ENCODE measurements at places on chromosomes 4 and X.

DNA sequence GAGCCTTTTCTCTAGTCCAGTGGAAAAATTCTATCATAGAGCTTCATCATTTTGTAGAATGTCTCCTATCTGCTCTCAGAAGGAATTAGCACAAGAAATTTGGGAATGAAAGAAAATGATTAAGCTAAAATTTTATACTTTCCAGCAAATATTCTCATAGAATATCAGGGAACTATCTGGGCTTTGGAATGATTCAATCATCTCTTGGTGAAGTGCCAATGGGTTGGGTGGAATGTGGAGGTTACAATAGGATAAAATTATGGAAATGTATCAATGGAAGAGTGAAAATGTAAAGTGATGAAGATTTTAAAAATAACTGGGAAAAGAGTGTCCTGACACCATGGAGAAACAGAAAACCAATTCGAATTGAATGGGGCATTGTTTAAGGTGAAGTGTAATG, 119.0 kb upstream of the MID1 start:
- DNase-seq = no peak

DNA sequence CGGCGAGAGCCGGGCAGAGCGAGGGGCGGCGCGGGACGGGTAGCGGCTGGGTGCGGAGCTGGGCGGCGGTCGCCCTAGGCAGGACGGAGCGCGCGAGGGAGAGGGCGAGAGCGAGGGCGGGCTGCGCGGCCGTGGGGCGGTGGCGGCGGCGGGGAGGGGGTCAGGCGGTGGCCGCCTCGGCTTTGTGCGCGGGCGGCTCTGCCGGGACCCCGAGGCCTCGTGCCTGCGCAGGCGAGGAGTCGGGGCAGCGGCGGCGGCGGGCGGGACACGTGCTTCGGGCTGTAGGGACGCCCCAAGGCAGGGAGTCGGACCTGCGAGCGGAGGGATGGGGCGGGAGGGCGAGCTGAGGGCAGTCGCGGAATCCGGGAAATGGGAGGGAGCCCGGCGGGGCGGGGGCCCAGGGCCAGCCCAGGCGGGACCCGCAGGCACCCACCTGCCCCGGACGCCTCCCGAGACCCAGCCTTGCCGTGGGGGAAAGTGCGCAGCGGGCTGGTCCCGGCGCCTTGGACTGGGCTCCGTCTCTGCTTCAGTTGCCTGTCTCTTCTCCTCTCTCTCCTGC, 465 bp downstream of the BMPR1B start:
- no peak for DNase-seq

DNA sequence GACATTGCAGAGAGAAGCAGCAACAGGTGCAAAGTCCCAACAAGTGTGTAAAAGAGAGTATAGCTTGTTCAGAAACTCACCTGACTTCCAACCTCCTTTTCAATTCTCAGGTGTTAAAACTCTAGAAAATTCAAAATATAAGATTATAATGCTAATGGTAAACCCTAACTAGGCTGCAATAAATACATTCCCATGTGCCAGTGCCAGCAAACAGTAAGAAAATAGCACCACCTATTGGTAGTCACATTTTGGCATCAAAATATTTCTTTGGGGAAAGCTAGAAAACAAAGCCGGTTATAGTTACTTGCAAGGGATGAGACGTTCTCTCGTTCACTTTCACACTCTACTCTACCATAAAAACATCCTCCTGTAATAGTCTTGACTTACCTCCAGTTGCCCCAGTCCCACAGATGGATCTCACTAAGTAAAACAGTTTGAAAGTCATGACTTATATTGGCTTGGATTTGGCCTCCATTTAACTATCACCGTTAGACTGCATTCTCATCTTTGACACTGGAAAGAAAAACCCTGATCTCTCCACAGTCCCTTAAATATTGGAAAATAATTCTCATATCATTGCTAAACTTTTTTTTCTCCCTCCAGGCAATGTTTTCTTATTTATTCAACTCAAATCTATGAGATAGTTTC, 9.6 kb downstream of the BMP3 start:
- DNase-seq = peak; percentile 55

GRCh38 chrX:137575596-137576255, 9.8 kb downstream of the ZIC3 start:
- DNase-seq = no peak

GRCh38 chr4:48543796-48544195, 53.7 kb downstream of the ZAR1 start:
- DNase-seq = no peak

GRCh38 chr4:125321709-125322365, 7.1 kb downstream of the FAT4 start:
- no peak for DNase-seq

DNA sequence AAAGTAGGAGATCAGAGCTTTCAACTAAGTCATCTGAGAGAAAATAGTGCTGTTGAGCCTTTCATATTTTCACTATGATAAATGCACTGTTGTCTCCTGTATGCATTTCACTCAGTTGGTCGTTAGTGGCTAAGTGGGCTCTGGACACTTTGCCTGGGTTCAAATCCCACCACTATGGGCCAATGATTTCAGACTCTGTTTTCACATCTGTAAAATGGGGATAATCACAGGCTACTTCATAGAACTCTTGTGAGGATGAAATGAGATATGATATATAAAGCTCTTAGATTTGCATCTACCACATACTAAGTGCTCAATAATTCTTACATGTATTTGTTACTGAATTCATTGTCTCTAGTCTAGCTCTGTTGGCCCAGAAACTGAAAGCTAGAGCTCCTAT, 16.8 kb downstream of the LNX1 start:
- DNase-seq = no peak

GRCh38 chrX:20285511-20285910, 18.8 kb upstream of the RPS6KA3 start:
- DNase-seq = no peak

DNA sequence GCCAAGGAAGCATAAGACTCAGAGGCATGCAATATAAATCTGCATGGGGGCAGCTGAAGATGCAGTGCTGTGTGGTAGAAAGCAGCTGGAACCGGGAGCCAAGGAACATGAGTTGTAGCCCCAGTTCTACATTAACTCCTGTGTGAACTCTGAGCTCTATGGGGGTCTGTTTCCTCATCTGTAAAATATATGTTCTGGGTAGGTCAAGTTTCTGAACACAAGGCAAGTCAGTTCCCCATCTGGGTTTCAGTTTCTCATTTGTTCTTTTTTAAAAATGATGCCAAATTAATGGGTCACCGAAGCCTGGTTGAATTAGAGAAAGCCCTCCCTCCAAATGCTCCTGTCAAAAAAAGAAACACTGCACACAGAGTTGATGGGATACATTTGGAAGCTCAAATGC, 24.0 kb downstream of the UNC5C start:
- no peak for DNase-seq

- no peak for DNase-seq
These were observed 88.4 kb upstream of the TET2 start for GRCh38 chr4:105058177-105058812.

DNA sequence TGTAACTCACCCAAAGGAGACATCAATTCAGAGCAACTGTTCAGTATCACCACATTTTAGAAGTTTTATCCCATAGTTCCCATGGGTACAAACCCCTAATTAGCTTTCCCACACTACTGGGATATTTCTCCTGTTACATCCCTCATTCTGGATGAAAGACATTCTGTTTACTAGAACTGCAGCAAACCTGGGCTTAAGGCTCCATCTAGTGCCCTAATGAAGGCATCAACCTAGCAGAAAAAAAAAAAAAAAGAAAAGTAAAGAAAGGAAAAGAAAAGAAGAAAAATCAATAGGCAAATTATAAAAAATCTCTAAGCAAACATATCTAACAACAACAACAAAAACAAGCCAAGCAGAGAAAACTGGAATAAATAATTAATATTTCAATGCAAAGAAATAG, 133.7 kb upstream of the CPXCR1 start:
- peak; percentile 67 for DNase-seq

- peak; percentile 92 for DNase-seq
These were observed 35.7 kb upstream of the TBC1D14 start for GRCh38 chr4:6873792-6874461.

GRCh38 chr4:80079255-80079923, 6.4 kb upstream of the ANTXR2 start:
- no peak for DNase-seq

GRCh38 chr4:52640808-52641565, 18.1 kb downstream of the USP46 start:
- no peak for DNase-seq

- DNase-seq = no peak
These were observed 36.6 kb downstream of the TMEM156 start for GRCh38 chr4:38995660-38996005.

DNA sequence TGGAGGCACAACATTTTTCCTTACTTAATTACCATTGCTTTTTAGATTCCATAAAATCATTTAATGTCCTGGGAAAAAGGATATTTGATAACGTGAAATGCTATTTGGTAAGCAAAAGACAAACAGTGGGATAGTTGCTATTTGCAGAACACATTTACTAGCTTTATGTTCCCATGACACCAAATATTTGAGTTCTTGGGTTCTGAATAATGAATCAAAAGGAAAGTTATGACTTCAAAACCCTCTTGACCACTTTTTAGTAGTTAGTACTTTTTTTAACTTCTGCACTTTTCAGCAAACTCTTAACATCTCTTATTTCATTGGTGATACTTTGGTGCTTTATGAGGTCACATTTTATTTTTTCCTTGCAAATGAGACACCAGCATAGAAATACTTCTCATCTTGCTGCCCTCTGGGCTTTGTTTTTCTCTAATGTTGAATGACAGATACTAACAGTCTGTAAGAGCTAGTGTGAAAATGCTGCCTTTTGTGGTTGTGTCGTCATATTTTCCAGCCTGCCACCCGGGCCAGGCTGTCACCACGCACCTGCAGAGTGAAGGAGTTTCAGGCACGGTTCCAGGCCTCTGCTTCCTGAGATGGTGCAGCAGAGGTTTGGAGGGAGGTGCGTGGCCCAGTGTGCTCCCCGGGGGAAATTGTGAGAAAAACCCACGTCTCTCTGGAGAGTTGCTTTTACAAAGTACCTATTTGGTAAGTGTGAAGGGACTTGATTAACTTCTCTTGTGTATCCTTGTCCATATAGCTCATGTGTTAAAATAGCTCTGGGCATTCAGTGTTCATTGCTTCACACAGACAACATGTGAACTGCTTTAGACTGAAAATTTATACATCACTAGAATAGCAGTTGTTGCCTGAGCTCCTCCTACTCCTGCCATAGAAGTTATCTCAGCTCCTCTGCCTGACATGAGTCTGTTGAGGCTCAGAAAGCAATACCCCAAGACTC, 34.7 kb downstream of the MSL3 start:
- peak; percentile 52 for DNase-seq

DNA sequence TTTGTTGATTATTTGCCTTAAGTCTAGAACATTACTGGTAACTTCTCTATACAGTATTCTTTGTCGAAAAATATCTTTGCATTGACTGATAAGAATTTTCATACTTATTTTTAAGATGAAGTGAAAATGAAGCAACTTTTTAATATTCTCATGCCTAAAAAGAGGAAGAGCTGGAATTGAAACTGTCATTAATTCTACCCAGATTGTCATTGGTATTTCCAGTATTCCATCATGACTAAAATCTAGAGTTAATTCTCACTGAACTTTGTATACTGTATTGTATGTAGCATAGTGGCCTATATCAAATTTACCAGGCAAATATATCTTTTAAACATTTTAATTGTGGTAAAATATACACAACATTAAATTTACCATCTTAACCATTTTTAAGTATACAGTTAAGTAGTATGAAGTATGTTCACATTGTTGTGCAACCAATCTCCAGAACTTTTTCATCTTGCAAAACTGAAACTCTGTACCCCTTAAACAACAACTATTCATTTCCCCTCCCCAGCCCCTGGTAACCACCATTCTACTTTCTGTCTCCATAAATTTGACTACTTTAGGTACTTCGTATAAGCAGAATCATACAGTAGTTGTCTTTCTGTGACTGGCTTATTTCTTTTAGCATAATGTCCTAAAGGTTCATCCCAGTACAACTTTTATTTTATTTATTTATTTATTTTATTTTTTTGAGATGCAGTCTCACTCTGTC, 24.3 kb upstream of the ZNF41 start:
- no peak for DNase-seq

- DNase-seq = peak; percentile 87
These were observed 34.0 kb upstream of the GRPEL1 start for GRCh38 chr4:7101692-7102515.

GRCh38 chr4:55251342-55251741, 94.7 kb upstream of the SRD5A3 start:
- no peak for DNase-seq

Data from Karpas-422 (cell line).